Stimulated activated CD8-positive, alpha-beta memory T cell treated with anti-CD3 and anti-CD28 coated beads, Interleukin-12 subunit alpha, Interleukin-12 subunit beta, amount 100 ng/mL, for 4 hours (primary cell): ENCODE measurements at places on chromosomes 16 and 17.

GRCh38 chr16:5639531-5639930 is 541.9 kb upstream of the EEF2KMT start:
- no peak for DNase-seq

- DNase-seq, result no peak
Observed at GRCh38 chr16:50752471-50753235, 10.8 kb downstream of the CYLD start.

GRCh38 chr17:7820231-7820630 is 13.8 kb upstream of the KDM6B start:
- no peak for DNase-seq

GRCh38 chr17:48010193-48010592 is 27.4 kb downstream of the COPZ2 start:
- DNase-seq, result no peak

GRCh38 chr17:9443811-9444210 is 131.8 kb downstream of the STX8 start:
- no peak for DNase-seq

GRCh38 chr16:73059779-73060615 is 12.1 kb upstream of the ZFHX3 start:
- no peak for DNase-seq

DNA sequence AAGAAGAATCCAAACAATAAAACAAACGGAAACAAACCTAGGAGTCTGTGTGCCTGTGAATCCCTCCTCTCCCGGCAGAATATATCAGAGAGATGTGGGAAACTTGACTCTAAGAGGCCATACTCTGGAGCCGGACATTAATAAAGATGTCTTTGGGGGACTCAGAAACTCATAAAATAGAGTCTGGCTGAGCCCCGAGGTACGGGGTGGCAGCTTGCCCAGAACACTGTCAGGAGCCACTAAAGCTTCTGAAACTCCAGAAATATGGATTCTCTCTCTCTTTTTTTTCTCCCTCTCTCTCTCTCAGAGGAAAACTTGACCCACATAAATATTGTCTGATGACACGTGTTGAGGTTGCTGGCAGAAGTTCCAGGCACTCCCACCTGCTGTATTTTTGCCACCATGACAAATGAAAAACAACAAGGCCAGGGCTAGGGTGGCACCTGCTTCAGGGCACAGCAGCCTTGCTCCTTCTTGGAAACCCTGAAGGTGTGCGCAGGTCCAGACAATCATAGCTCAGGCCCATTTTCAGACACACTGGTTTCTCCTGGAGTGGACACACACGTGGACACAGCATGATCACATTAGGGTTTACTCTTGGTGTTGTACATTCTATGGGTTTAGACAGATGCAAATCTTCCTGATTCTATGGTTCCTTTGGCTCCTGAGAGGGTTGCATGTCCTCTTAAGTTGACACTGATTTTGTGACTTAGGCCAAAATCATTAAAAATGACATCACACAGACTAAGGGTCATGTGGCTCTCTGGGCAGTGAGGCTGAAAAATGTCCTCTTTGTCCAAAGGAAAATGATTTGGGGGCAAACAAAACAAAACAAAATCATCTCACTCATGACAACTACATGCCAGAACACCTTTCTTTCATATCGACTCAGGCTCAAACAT is 282.6 kb upstream of the IRX3 start:
- DNase-seq, result no peak

GRCh38 chr17:4850246-4850645 is 17.1 kb downstream of the MINK1 start:
- DNase-seq, result no peak

- peak; percentile 66 for DNase-seq
Observed at GRCh38 chr17:49567871-49568694, 7.6 kb upstream of the NXPH3 start.

- DNase-seq, result no peak
Observed at GRCh38 chr16:53982631-53983042, 278.7 kb downstream of the FTO start.

DNA sequence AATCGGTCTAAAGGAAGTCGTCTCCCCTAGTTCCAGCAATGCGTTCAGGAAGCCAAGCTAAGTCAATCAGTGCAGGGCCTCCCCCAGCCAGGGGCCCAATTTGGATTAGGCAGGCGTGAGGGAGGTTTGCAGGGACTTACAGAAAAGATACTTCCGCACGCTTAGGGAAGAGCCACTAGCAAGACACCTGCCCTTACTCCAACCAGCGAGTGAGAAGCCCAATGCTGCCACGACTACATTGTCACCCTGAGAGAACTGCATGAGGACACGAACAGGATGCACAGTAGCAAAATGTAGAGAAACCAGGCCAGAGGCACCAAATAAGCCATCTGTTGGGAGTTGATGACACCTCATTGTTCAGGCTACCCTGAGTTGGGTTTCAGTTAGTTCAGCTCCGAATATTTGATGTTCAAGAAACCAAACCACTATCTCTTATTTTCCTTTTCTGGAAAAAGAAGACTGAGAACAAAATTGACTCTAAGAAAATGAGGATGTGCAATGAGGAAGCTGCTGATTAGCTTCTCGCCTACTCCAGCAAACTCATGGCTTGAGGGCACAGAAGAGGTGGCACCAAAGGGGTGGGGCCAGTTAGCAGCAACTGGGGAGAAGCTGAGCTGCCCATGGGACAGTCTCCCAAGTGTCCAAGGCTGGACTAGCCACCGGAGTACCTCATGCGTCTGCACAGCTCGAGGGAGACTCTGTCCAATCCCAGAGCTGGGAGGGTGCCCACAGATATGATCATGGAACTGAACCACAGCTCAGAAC is 29.3 kb downstream of the TK2 start:
- DNase-seq, result no peak

- DNase-seq, result no peak
Observed at GRCh38 chr16:30180741-30181140, 2.7 kb upstream of the CORO1A start.

DNA sequence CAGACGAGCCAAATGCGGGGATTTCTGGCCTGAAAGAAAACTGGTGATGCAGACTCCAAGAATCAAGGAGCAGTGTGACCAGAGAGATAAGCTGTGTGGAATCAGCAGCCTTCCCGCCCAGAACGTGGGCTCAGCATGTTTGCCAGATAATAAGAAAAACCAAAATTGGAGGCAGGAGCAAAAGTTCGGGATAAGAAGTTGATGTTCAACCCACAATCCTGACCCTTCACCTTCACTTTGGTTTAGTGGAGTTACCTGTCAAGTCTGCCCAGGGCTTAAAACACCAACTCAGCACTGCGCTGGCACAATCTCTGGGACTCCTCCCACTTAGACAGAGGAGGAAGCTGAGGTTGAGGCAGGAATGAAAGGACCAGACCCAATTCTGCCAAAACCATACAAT is 3.1 kb downstream of the SLC43A2 start:
- no peak for DNase-seq

DNA sequence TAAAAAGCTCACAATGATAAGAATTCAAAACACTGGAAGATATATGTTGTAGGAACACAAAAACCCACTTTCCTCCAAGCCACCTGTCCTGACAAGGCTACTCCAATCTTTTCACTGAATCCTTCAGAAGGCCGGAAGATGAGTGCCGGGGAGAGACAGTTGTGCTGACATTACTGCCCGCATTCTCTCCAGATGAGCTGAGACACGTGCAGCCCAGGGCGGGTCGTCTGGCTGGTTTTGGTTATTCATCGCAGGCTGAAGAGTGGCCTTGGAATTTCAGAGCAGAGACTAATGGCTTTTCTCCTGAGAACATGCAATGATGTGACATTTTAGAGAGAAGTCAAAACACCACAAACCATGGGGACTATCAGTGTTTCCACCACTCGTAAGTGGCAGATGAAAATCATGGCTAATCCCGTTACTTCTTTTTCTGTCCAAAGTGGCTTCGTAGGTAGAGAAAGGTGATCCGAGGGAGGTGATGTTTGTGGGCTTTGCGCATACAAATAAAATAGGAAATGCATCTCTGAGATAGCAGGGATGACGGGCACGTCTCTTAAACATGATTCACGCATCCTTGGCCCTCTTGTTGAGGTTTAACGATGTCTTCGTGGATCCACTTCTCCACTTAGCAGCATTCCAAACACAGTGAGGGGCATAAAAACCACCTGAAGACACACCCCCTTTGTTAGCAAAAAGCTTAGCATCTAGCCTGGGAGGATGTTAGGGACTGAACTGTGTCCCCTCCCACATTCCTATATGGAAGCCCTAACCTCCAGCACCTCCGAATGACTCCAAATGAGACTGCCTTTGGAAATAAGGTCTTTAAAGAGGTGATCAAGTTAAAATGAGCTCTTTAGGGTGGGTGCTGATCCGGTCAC is 134.0 kb downstream of the IRX3 start:
- DNase-seq, result no peak

- DNase-seq, result no peak
Observed at GRCh38 chr16:79993629-79994209, 393.2 kb upstream of the MAF start.

DNA sequence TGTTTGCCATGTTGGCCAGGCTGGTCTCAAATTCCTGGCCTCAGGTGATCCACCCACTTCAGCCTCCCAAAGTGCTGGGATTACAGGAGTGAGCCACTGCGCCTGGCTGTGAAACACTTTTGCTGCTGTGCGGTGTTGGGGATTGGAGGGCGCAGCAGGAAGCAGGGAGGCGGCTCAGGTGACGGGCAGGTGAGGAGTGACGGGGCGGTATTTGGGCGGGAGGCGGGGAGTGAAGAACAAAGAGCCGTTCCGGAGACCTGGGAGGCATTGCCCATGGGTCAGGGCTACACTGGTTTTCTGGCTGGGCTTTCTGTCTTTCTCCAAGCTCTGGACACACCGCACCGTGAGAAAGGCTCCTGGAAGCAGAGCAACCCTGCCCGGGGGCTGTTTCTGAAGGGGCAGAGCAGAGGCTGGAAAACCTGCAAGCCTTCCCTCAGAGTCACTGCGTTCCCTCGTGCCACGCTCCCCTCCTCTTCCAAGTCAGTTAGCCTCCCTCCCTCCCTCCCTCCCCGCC is 22.1 kb downstream of the CRISPLD2 start:
- no peak for DNase-seq

- DNase-seq, result no peak
Observed at GRCh38 chr16:49750341-49751000, 105.4 kb downstream of the ZNF423 start.

GRCh38 chr17:73588301-73588846 is 55.9 kb downstream of the SDK2 start:
- DNase-seq, result no peak

GRCh38 chr16:83110269-83110668 is 483.5 kb downstream of the CDH13 start:
- no peak for DNase-seq

GRCh38 chr17:31492880-31493655 is 101.6 kb downstream of the RAB11FIP4 start:
- peak; percentile 65 for DNase-seq

GRCh38 chr17:35103271-35103670 is 16.4 kb downstream of the RAD51D start:
- DNase-seq, result no peak

GRCh38 chr16:47854737-47855136 is 301.1 kb downstream of the ABCC12 start:
- no peak for DNase-seq

DNA sequence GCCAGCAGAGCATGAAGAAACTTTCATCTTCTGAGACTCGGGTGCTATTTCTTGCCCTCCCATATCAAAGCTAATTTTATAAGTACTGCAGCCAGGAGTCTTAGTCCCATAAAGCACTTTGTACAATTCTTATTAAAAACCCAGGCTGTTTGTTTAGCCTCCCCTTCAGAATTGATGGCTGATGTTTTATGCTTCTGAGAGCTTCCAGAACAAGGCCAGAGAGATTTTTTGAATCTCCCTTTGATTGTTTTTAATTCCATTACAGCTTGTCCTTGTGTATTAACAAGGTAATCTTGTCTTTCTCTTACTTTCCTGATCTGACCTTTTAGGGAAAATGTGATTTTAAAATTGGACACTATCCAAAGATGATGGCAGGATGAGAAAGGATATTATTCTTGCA is 16.3 kb downstream of the COQ7 start:
- no peak for DNase-seq

- peak; percentile 60 for DNase-seq
Observed at GRCh38 chr17:77107506-77108433, 33.0 kb upstream of the SEC14L1 start.

DNA sequence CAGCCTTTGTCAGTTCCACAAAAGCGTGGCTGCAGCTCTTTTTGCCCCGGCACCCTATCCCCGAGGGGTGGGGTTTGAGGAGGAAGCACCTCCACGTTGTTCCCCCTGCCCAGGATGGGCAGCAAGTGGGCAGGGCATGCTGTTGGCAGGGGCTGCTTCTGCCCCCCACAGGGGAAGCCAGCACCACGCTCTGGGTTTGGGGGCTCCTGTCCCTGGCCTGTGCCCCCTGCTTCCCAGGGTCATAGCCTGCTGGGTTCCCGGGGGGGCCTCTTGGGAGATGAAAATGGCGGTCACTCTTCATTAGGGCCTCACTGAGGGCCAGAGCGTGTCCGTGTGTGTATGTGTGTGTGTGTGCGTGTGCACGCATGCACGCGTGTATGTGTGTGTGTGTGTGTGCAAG is 22.8 kb downstream of the LASP1 start:
- no peak for DNase-seq

- DNase-seq, result no peak
Observed at GRCh38 chr17:9343516-9343915, 232.1 kb downstream of the STX8 start.

DNA sequence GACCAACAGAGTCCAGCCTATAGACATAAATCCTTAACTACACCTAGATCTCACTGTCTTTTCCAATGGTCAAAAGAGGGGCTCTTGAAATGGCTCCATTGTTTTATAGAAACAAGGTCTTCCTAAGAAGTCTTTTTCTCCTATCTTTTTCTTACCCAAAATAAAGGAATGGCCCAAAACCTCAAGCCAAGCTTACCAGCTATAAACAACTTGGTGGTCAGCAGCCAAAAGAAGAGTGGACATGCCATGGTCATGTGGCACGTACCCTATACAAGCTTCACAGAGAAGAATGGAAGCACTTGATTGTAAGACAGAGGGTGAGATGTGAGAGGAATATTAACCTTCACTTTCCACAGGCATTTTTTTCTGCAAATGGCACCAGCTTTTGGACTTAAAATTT is 82.1 kb upstream of the GNAO1 start:
- no peak for DNase-seq

GRCh38 chr17:49364119-49364518 is 2.1 kb upstream of the ZNF652 start:
- DNase-seq, result no peak

- DNase-seq, result no peak
Observed at GRCh38 chr17:8506145-8506544, 70.5 kb downstream of the NDEL1 start.

GRCh38 chr16:48596326-48596725 is 13.7 kb downstream of the N4BP1 start:
- peak; percentile 20 for DNase-seq
